ENCODE measurements at places on chromosomes 3 and 15.
A peak's percentile ranks its signal among the peaks of the same experiment; 100 is the strongest.

DNA sequence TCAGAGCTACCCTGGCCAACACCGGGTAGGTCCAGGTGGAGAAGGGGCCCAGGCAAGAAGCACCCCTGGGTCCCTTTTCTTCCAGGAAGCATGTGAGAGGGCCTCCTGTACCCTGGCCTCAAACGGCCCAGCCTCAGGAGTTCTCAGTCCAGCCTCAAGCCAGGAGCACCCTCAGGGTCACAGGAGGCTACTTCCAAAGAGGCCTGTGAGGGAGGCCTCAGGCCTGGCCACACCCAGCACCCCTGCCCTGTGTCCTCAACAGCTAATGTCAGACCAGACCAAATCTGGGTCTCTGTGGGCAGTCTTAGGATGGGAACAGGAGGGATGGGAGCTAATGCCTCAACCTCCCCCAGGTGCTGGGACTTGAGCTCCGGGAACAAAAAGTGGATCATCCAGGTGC is 23.5 kb downstream of the PTH1R start:
- no peak for DNase-seq

- DNase-seq, result no peak
Observed at GRCh38 chr3:173893066-173893465, 495.5 kb downstream of the NLGN1 start.

DNA sequence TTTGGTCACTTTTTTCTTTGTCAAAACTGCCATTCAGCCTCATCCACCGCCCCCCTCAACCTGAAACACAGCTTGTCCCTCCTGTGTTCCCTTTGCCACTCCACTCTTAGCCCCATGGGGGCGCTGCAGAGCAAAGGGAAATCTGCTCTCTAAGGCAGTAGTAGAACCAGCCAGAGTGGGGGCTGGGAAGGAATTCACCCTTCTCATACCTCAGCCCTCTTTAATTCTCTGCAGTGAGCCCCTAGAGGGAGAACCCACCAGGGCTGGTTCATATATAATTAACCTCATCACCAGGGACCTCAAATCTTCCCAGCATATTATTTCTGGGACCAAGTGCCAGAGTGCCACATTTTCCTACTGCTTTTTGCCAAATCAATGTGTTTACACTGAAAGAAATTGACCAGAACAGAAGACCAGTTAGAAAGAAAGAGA is 2.8 kb upstream of the BCL6 start:
- peak; percentile 66 for DNase-seq

- no peak for DNase-seq
Observed at GRCh38 chr3:53733446-53733845, 112.8 kb downstream of the CHDH start.

DNA sequence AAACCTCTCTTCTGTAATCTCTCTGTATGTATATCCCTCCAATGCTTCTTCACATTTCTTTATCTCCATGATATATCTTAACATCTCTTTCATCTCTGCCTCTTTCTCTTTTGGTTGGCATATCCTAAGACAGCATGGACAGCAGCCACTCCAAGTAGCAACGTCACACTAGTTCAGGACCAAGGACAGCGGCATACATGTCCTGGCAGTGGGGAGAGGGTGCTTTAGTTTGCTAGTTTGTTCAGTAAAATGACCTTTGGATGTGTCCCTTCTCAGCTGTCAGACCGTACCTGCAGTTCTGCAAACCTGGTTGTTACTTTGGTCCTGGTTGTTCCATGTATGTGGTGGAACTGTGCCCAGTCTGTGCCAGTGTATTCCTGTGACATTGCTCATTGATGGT is 225.6 kb upstream of the ROPN1 start:
- peak; percentile 72 for DNase-seq

DNA sequence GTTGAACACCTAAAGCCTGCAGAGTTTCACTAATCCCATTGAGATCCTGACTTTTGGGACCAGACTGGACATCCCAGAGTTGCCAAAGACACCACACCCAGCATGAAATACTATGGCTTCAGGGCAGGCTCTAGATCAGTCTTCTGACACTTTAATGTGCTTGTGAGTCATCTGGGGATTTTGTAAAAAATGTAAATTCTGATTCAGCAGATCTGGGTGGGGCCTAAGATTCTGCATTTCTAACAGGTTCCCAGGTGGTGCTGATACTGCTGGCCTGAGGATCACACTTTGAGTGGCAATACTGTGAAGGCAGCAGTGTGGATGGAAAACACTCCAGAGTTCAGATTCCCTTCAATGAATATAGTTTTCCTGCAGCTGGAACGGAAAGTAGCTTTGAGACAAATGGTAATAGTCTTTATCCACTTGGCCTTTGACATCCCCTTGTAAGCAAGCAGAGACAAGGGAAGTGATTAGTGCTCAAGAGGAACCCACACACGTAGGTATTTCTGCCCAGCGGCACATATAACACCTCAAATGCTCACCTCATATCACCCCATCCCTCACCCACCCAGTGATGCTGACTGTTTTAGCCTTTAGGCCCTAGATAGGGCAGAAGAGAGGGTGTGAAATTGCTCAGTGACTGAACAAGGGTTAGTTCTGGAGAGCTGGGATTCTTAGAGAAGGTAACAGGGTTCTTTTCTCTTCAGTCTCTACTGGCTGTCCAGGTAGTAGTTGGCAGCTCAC is 51.5 kb upstream of the GSK3B start:
- no peak for DNase-seq

DNA sequence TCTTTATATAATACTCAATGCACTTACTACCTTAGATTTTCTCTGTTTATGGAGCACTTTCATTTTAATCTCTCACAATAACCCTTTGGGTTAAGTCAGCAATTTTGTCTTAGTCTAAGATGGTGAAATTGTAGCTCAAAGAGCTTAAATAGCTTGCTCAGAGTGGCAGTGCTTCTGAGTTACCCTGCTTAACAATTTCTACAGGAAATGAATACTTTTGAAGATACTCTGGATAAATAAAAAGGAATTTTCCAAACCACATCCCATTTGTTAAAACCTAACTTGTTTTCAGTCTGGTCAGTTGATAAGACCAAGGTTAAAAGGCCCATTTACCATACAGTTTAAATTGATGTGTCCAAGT is 37.2 kb downstream of the HMG20A start:
- no peak for DNase-seq

Data from Kasumi-1 (cell line).